GM12891 (cell line): ENCODE measurements at places on chromosomes 3 and 15.

- DNase-seq: no peak
These were observed 880.1 kb downstream of the CADM2 start for GRCh38 chr3:85838921-85839320.

GRCh38 chr3:138030734-138031280 is 20.8 kb downstream of the CLDN18 start:
- no peak for DNase-seq

DNA sequence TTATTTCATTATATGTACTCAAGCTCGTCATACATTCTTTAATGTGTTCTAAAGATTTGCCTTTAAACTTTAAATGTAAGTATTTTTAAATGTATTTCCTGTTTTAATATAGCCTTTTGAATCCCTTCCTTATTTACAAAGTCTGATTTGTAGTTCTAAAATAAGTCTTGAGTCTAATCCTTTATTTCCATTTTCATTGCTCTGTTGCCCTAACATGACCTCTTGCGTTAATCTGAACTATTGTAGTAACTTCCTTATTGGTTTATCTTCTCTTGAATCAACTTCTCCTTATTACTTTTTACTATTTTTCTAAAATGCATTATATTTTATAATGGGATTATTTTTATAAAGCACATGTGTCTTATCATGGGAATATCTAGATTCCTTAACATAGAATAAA is 24.0 kb downstream of the KNL1 start:
- DNase-seq: no peak

DNA sequence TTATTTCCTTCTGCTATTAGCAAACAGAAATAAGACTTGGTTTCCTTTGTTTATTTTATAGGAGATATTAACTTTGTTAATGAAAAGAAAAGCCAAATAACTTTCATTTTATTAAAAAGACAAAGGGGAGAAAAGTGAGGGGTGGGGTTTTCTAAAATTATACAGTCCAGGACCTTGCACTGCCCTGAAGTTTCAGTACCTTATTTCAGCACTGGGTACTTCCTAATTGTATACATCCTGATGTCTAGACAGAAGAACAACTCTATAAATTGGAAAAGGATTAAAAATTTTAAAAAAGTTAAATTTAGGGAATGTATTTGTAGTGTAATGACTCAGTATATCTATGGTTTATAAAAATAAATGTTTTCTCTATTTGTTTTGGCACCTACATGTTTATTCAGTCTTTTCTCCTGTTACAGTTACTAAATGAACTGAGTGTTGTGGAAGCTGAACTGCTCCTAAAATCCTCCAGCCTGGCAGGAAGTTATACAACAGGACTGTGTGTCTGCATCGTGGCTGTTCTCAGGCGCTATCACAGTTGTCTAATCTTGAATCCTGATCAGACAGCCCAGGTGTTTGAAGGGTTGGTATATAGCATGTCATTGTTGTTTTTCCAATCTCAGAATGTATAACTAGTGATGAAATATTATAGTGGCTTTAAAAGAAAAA is 27.6 kb upstream of the P2RY13 start:
- no peak for DNase-seq

DNA sequence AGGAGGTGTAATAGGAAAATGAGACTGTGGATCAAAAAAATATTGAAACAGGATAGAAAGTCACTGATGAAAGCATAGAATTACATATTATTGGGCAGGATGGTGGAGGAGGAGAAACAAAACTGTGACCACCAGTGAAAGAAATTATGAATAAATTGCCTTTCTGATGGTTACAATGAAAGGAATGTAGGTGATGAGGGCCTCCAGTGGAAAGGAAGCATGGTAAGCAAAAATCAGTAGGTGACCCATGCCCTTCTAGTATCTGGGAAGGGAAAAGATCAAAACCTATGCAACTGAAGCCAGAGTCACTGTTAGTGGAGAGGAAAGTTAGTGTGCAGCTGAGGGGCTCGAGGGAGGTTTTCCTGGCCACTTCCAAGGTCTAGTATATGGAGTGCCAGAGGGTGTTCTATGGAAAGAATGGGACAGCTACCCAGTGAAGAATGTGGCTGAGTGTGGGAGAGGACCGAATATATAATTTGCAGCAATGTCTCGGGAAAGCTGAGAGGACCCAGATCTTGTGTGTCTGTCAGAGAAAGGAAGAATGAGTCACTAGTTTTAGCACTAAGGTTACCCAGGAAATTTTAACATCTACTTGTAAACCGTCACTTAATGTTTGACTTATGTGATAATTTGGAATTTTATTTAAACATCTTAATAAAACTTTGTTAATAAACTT is 146.2 kb downstream of the NFKBIZ start:
- DNase-seq: no peak

- DNase-seq: no peak
These were observed 163.9 kb downstream of the WNT7A start for GRCh38 chr3:13715961-13716360.

- DNase-seq: no peak
These were observed 25.4 kb downstream of the CYP8B1 start for GRCh38 chr3:42850263-42850662.
